Colonic mucosa (tissue), 4 donors: ENCODE measurements at places on chromosomes 6 and 20. TPM values are rescaled to one million over a fixed set of nuclear protein-coding genes. Genes with fewer than 3 reads are reported as not detected.
A peak's percentile ranks its signal among the peaks of the same experiment; 100 is the strongest.

DNA sequence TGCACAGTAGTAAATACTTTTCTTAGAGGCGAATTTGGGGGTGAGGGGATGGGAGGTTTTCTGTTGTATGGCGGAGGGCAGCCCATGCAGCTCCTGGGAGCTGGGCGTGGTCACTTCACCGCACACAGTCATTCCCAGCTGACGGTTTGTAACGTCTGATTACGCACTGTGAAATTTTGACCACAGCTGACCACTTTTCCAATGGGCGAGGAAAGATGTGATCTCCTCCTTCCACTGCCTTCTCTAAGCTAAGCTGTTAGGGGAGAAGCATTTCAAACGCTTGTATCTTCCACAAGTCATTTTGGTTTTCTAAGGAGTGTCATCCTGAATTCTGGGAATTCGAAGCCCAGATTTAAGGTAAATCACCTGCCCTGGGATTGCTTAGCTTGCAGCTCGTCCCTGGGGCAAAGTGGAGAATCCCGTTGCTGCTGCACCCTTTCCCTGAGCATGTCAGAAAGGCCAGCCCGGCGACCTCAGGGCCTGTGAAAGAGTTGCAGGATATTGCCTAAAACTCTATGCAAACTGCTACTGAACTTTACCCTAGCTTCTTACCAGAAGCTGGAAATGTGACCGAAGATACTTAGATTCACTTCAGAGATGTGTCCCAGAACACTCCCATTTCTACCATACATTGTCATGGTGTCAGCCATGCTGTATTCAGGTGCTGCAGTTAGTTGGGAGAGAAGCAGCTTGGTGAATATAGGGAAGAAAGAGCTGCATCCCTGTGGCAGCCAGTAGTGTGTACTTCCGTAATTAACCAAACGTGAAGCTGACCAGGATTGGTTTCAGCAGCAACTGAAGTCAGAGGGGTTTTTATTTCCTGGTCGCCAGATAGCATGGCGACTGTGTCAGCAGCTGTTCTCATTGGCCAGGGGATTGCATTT is 58.9 kb downstream of the RREB1 start:
- H3K4me3 ChIP-seq: no peak overlapping the region
- H3K27ac ChIP-seq: peak overlapping the region; percentile 63
- H3K4me1 ChIP-seq: peaks cover 62% of the 10 kb centered on the region
- peak; percentile 66 for DNase-seq

DNA sequence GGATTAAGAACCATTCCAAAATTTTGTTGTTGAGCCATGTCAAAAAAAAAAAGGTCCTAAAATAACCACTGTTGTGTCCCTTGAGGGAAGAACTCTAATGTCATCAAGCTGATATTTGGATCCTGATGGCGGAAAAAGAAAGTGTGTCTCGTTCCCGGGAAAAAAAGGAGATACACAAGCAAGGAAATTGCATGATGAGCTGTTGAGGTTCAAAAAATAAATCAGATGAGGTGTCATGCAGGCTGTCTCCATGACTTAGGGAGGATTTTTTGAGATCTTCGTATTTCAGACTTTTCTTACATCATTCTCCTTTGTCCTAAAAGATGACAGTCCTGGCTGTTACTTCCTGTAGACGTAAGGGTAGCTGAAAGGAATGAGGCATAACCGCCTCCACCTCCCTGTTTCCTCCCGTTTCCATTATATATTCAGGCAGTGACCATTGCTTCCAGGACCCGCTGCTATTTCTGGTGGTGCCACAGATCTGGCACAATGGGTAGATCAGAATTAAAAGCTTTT is 117.3 kb upstream of the TNFAIP3 start:
- H3K4me1 ChIP-seq: peaks cover 4% of the 10 kb centered on the region
- DNase-seq: no peak
- no peaks in the 10 kb centered on the region for H3K27me3 ChIP-seq
- no peak overlapping the region for H3K27ac ChIP-seq
- H3K36me3 ChIP-seq: no peaks in the 10 kb centered on the region
- no peak overlapping the region for H3K4me3 ChIP-seq

GRCh38 chr6:40880906-40881305 is 158.1 kb downstream of the UNC5CL start:
- H3K27me3 ChIP-seq: no peaks in the 10 kb centered on the region
- no peaks in the 10 kb centered on the region for H3K36me3 ChIP-seq
- no peak overlapping the region for H3K27ac ChIP-seq
- no peaks in the 10 kb centered on the region for H3K4me1 ChIP-seq
- DNase-seq: no peak
- no peak overlapping the region for H3K4me3 ChIP-seq

GRCh38 chr6:41494212-41495110 is 51.7 kb upstream of the FOXP4 start:
- no peaks in the 10 kb centered on the region for H3K27me3 ChIP-seq
- H3K4me3 ChIP-seq: no peak overlapping the region
- no peak for DNase-seq

The TFAP2A gene
- total RNA-seq: 0.27 TPM
